ENCODE measurements at places on chromosomes 7 and 10. TPM values are rescaled to one million over a fixed set of nuclear protein-coding genes. Genes with fewer than 3 reads are reported as not detected.

- DNase-seq: peak; percentile 74
These were observed at the start of gene GRM3 for GRCh38 chr7:86643561-86644281. Gene GRM3 (plus strand): TSS chr7:86643909. CDS start chr7:86765146, 121,237 bp downstream.

Gene TMEM139
- total RNA-seq: 1.5 TPM

Gene CDC14C
- not detected for total RNA-seq

- DNase-seq: no peak
These were observed 377.5 kb upstream of the SORCS1 start for GRCh38 chr10:107542016-107542415.

Gene BAG3
- 16.8 TPM for total RNA-seq

DNA sequence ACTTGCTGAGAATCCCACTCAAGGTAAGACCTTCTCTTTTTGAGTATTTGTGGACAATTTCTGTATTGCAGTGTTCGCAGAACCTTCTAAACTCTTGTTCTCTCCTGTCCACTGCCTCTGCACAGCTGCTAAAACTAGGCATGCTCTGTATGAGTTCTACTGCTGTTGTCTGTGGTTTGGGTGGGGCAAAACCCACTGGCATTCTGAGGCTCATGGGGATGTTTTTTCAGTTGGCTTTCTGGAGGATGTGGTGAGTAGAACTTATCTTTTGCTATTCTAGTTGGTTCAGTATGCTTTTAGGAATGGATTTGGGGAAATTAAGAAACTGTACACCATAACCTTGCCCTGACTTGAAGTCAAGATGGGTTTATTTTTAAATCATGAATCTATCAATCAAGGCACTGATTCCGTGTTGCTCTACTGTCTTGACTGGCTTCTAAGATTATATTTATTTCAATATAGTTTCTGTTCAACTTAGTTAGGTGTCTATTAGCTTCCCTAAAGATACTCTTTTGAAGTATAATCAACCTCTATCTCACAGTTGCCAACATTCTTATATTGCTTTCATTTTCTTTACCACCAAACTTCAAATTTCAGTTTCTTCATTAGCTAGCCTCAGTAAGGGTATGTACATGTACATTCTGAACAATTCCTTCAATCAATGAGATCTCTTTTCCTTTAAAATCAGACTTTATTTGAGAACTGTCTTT, 25.0 kb upstream of the C1GALT1 start:
- no peak for DNase-seq

DNA sequence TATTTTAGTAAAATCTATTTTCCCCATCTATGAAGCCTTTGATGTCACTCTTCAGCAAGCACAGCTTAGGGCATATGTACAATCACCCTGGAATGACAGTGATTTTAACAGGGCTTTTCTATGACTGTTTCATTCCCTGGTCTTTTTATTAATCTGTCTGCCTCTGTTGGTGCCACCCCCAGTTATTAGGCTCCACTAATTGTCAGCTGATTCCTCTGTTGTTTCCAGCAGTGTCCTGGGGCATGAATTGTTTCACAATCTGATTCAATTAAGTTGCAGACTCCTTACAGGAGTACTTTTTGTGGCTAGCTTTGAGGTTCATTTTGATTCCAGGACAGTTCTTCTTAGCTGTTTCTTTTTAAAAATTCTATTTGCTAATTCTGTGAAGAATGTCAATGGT, 38.6 kb downstream of the MYO3A start:
- no peak for DNase-seq

Gene CYP3A5
- 0.39 TPM for total RNA-seq

GRCh38 chr7:50793120-50793946, 10.6 kb upstream of the GRB10 start:
- DNase-seq: peak; percentile 65

DNA sequence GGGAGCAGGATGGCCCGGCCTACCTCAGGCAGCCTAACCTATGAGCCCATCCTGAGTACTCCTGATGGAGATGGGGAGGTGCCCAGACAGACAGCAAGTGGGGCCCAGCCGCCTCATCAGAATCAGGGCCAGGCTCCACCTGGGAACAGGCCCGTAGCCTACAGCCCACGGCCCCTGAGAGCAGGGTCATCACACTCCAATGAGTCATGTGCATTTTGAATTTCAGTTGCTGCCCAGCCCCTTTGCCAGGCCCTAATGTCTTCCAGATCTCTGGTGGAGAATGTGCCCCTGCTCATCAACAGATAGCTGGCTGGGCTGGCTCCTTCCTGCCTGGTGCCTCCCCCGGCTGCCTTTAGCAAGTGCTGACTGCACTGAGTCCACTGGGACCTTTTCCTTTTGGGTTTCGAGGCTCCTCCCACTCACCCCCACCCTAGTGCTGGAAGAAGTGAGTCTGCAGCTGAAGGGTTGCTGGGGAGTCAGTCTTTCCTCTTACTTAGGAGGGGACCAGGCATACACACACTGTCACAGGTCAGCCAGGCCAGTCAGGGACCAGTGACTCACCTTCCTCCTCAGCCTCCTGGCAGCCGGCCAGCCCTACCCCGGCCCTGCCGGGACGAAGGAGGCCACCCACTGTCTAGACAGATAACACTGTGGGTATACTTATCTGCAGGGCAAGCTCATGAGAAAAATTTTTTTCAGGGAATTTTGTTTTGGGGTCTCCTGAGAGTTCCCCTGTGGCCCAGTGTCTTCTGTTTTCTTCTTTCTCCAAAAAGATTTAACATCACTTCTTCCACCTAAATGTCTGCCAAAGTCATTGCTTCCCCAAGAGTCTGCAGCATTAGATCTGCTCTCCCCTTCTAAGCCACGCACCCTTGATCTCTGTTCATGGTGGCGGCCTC, 9.1 kb upstream of the ASIC3 start:
- no peak for DNase-seq

Gene LEP
- total RNA-seq: not detected

- DNase-seq: no peak
These were observed 64.1 kb downstream of the ZMIZ1 start for GRCh38 chr10:79132681-79133381.

DNA sequence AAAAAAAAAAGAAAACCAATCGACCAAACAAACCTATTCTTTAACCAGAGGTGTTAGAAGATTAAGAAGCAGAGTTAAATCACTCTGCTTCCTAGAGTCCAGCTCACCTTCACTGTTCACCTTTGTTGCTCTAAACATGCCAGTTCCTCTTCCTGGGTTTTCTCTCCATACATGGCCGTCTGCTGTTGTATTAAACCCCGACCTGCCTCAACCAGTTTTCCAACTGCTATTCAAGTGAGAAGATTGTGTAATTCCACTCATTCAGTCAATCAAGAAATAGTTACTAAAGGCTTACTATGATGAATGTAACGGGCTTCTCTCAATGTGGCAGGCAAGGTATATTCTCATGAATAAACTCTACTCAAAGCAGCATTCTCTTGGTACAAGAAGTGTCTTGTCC, 8.8 kb downstream of the AASS start:
- no peak for DNase-seq

Gene PLPP4
- total RNA-seq: not detected

GRCh38 chr10:124521429-124521871, 59.8 kb downstream of the LHPP start:
- no peak for DNase-seq
